ENCODE measurements at places on chromosomes 16 and 17. TPM values are rescaled to one million over a fixed set of nuclear protein-coding genes. Genes with fewer than 3 reads are reported as not detected.

DNA sequence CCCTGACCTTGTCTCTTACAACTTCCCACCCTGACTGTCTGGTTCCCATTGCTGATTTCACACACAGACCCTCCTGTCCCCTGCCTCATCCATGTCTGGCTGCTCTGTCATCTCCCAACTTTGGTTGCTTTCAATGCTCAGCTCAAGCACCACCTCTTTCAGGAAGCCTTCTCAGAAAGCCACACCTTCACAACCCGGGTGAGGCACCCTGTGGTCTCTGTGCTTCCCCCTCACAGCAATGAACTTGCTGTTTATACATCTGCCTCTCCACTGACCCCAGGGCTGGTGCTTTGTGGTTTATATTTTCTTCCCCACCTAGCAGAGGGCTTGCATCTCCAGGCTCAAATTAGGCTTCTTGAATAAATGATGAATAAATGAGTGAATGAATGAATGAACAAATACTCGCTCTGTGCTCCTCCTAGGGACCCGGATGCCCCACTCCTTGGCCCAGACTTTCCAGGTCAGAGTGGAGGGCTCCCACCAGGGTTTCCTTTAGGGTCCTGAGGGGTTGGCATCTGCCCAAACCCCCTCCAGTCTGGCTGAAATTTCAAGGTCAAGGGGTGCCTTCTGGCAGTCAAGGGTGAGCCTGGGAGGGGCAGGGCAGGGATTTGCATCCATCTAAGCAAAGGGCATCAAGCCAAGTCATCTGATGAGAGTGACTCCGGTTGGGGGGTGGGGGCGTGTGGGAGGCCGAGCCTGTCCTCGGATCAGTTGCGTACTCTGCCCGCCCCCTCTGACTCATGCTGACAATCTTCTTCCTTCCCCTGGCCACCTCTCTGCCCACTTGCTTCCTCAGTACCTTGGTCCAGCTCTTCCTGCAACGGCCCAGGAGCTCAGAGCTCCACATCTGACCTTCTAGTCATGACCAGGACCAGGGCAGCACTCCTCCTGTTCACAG is at the start of gene ITGAX:
Gene ITGAX, plus strand, starts transcription at position 783 of the 898 bp plus-strand sequence. Its CDS starts 79 bp downstream, at position 862.
- ATAC-seq: peak; percentile 27

- no peak for ATAC-seq
Observed at GRCh38 chr16:21653571-21653970, 1.2 kb upstream of the IGSF6 start.

DNA sequence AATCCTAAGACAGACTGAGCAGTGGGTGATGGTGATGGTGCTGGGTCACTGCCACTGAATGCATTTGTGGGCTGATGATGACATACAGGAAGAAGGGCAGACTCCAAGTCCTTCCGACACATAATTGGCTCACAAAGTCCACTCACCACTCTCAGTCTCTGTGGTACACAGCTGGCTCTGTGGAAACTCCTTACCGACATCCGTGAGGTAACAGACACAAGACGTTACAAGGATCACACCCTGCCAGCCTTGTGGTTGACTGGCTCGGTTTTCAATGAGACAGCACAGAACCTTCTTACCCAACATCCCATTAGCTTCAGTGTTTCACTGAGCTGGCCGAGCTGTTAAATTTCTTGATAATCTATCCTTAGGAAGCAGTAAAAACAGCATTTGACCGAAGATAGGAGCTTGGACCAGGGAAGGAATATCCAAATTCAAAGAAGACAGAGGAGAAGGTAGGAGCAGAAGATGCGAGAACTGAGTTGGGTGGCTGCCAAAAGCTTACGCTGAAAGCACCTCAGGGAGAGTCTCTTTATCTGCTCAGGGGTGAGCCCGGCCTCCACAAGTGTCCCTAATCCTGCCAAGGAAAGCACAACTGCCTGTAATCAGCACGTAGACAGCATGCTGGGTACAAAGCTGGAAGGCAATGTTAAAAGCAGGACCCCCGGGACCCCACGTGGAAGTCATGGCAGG is 5.5 kb upstream of the MXRA7 start:
- ATAC-seq: no peak

DNA sequence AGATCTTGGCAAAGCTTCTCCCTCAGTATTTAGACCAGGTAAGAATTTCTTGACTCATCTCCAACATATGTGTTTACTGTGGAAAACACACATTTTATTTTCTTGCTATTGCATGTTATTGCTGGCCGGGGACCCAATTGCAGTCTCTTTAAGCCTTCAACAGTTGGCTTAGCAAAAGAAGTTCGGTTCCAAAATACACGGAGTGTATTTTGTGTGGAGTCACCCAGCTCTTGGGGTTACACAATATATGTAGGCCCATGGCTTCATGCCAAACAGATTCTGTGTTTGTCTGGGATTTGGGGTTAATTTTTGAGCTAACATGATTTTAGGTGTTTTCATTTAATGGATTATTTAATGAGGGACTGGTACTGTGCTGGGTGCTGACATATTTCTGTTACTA is 4.0 kb downstream of the ALDH3A2 start:
- ATAC-seq: no peak

DNA sequence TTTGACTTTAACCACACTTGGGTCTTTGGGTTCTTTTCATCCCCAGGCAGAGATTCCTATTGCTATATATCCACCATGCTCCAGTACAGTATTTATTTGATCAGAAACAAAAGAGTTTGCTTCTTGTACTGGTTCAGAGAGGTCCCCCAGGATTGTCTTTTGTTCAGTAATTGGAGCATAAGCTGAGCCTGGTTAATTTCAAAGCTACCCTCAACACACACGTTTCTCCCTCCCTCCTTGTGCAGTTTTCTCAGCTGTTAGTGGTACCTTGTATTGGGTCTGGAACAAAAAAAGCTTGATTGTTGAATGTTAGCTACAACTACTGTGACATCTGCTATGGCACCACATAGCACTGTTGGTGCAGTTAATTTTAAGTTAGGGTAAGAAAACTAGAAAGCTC is 50.0 kb downstream of the NUP93 start:
- no peak for ATAC-seq

DNA sequence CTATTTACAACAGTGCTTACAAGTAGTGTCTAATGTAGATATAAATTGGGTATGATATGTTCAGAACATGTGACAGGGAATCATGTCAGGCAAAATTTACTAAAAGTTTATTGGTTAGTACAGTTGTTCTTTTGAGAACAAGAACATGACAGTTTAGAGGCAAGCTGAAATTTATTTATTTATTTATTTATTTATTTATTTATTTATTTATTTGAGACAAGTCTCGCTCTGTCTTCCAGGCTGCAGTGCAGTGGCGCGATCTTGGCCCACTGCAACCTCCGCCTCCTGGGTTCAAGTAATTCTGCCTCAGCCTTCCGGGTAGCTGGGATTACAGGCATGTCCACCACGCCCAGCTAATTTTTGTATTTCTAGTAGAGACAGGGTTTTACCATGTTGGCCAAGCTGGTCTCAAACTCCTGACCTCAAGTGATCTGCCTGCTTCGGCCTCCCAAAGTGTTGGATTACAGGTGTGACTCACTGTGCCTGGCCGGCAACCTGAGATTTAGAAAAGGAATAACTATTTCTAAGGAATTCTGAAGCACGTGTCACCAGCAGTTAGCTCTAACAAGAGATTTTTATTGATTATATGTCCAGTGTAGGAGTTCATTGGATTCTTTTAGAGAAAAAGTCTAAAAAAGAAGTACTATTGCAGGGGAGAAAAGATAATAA is 24.9 kb downstream of the MRTFB start:
- no peak for ATAC-seq

- ATAC-seq: no peak
Observed at GRCh38 chr16:27181019-27181790, 22.1 kb upstream of the KDM8 start.

GRCh38 chr16:64158941-64159588 is 962.8 kb downstream of the CDH11 start:
- ATAC-seq: no peak

GRCh38 chr17:8673612-8674011 is 43.1 kb upstream of the MYH10 start:
- ATAC-seq: peak; percentile 95

GRCh38 chr17:32461853-32462617 is 17.7 kb downstream of the PSMD11 start:
- no peak for ATAC-seq

DNA sequence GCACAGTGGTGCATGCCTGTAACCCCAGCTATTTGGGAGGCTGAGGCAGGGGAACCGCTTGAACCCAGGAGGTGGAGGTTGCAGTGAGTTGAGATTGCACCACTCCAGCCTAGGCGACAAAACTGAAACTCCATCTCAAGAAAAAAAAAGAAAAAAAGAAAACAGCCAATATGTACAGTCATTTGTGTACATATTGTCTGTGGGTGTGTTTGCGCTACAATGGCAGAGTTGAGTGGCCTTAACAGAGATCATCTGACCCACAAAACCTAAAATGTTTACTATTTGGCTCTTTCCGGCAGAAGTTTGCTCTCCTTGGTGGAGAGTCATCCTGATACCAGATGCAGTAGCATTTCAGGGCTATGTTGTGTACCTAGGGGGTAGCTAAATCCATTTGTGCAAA is 57.9 kb downstream of the ARSG start:
- no peak for ATAC-seq

DNA sequence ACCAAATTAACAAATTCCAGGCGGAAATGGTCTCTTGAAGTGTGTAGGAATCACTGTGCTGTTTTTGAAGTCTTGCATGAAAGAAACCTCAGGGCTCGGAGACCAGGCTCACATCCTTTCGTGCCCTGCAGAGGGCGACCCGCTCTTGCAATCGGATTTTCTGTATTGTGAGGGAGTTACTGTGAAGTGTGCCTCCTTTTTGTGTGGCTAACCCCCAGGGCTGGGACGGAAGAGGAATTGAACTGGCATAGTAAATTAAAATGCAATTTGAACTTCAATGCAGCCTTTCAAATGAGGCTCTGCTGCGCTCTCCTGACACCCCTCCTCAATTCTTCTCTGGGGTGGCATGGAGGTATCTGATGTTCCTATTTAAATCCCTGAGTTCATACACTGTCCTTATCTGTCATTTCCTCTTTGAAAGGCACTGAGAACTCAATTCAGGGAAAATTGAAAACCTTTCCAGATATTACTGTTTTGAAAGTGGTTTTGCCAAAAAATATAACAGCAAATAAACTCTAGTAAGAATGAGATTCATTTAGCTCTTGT is 51.5 kb upstream of the MGAT5B start:
- ATAC-seq: peak; percentile 91

GRCh38 chr17:4502466-4503154 is 3.9 kb downstream of the SPNS2 start:
- ATAC-seq: no peak

- ATAC-seq: no peak
Observed at GRCh38 chr16:3461151-3461550, 17.7 kb downstream of the NAA60 start.

- peak; percentile 51 for ATAC-seq
Observed at GRCh38 chr17:77233635-77234334, 93.0 kb downstream of the SEC14L1 start.

- no peak for ATAC-seq
Observed at GRCh38 chr17:76922967-76923366, 54.8 kb downstream of the MGAT5B start.

SLC6A2 gene
- 0.19 TPM for total RNA-seq

GRN gene
- 23.9 TPM for total RNA-seq

ZCCHC14 gene
- total RNA-seq: 14.0 TPM

TP53TG3 gene
- 0.56 TPM for total RNA-seq

RAB11FIP4 gene
- 28.7 TPM for total RNA-seq

KRT24 gene
- 0.17 TPM for total RNA-seq

Measured in motor neuron (in vitro differentiated cells).